ENCODE measurements at places on chromosomes 4 and X.

- no peak for ATAC-seq
Measured at GRCh38 chr4:17619416-17620105, 5.1 kb downstream of the MED28 start.

- peak; percentile 68 for ATAC-seq
Measured at GRCh38 chrX:154308108-154308946, 12.7 kb downstream of the TKTL1 start.

GRCh38 chr4:127309369-127310102 lies 323.2 kb upstream of the INTU start:
- no peak for ATAC-seq

DNA sequence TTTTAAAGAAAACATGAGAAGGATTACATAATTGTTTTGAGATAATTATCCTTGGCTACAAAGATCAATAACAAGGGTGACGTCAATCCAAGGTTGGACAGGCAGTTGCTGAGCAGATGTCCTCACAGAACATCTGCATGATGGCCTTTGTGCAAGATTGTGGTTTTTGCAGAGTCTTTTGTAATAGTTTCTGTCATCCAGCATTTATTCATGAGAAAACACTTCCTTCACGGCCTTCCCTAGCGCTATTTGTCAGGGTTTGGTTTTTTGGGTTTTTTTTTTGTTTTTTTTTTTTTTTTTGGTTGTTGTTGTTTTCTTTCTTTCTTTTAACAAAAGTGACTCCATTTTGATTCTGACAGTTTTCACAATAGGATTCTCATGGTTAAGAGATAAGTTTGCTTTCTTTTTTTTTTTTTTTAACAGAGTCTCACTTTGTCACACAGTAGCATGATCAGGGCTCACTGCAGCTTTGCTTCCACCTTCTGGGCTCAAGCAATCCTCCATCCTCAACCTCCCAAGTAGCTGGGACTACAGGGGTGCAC lies 31.5 kb upstream of the ELF2 start:
- no peak for ATAC-seq

DNA sequence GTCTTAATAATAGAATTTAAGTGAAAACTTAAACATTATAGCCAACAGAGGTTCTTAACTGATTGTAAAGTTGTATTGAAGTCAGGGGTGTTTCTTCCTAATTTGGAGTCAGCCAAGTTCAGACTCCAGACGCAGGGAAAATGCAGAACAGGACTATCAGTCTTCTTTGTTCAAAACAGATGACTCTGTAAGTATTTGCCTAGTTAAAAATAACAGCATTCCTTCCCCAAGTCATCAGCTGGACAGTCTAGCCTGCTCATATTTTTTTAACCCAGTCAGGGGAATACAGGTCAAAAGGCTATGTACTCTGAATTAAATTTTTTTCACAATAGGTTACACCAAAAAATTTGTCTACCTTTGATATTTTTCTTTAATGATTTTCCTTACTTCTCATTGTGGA lies 73.8 kb upstream of the DCLK2 start:
- no peak for ATAC-seq

- no peak for ATAC-seq
Measured at GRCh38 chrX:153491351-153491914, 3.3 kb upstream of the BGN start.

DNA sequence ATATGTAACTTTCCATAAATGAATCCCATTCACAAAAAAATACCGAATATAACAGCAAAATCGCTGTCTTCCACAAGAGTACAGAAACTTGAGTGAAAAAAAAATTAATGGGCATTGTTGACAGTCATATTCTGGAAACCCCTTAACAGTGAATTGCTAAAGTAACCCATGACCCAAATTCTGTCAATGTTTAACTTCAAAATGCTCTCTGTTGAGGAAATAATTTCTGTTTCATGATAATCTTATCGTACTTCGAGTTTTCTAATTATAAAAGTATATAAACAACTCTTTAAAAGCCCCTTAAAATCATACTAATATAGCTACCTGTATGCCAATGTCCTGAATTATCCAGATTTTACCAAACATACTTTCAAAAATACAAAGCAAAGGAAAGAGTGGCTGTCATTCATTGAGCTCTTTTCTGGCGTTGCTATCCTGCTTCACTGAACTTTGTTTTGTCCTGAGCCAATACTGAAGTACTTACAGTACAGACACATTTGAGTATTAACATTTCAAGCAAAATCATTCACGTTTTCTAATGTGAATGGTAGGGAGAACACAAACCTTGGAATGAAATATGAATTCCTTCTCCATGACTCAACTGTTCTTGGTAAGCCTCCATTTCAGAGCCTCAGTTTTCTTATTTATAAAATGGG lies 2.4 kb downstream of the XAGE3 start:
- ATAC-seq, result no peak

DNA sequence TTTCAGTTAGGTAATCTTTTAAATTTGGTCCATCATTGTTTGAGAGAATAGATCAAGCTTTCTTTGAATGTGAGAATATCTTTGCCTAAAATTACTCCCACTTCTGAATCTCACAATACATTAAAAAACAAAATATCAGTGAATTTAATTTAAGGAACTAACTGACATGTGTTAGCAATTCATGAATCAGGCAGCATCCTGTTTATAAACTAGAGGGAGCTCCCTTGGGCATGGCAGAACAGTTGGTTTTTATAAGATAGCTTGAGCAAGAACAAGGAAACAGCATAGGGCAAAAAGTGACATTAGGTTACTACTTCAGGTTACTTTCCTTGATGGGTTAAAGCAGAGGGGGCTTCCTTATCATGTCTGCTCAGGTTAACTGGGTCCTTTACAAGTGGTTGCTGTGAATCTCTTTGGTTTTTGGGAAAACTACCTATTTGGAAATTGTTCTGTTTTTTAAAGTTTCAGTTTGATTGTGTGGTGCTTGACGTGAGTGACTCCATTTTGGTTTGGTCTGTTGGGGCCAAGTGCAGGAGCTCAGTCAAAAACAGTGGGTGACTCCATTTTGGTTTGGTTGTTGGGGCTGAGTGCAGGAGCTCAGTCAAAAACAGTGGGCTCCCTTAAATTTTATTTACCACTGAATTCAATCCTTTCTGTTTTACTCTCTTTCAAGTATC lies 68.0 kb downstream of the PPEF2 start:
- no peak for ATAC-seq

- no peak for ATAC-seq
Measured at GRCh38 chrX:41350976-41351569, 17.1 kb downstream of the DDX3X start.

- ATAC-seq, result no peak
Measured at GRCh38 chrX:150012647-150013381, 74.5 kb upstream of the EOLA2 start.

- ATAC-seq, result no peak
Measured at GRCh38 chr4:114926583-114926982, 186.8 kb downstream of the NDST4 start.

DNA sequence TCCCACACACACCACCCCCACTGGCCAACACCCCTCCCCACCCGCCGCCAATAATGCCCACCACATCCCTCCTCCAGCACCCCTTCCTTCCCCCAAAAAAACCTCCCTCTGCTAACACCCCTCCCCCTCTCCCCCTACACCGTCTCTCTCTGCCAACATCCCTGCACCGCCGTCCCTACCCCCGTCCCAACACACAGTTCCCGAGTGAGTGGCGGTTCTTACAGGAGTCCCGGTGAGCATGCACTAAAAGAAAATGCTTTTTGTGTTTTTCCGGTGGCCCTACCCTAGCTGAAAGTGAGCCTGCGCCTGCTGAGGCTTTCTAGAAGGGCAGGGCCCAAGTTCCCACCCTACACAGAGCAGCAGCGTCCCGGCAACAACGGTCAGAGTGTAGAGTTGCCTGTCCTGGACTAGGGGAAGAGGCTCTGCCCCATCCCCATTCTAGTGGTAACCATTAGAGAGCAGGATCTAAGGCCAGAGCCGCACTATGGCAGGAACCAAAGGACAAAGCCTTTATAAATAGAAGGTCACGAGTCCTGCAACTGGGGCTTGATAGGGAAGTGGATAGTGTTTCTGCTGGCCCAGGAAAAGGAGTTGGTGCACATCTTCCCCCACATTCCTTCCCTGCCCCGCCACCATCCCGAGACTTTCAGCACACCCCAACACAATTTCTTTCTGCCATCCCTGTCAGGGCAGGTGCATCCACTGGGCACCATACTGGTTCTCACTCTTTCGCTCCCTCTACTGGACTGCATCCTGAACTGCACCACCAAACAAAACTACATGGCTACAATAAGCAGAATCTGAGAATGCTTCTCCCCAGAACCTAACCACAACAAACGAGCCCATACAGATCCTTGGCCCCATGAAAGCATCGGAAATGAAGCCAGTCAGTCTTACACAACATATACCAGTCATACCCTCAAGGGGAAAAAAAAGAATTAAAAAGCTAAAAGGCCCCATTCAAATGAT lies 78.1 kb upstream of the PAGE3 start:
- ATAC-seq, result no peak

DNA sequence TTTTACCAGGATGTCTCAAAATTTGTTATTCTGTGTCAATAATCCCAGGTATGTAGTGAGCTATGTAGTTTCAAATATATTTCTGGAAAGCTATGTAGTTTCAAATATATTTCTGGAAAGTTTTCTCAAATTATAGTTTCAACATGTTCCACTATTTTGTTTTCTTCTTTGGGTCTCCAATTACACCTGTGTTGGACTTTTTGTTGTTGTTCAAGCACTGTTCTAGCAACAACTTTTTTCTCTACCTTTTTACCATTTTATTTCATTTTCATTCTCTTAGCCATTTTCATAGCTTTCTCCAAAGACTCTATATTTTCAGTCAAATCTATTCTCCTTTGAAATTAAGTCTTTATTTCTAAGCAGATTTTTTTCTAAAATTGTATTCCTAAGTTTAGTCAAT lies 88.4 kb downstream of the LCORL start:
- no peak for ATAC-seq

DNA sequence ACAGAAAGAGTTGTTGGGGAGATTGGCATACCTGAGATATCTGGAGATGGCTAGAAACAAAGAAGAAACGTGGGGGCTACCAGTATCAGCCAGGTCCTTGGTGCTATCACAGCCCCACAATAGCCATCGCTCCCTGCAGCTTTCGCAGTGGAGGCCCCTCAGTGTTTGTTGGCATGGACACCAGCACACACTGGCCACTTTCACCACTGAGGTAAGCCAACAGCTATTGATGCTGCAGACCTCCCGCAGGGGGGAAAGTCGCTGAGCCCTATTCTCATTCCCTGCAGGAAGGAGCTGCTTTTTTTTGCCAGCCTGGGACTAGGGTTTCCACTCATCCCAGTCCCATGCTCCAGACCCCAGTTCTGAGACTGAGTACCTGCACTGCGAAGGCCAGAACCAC lies 879.2 kb upstream of the IGFBP7 start:
- no peak for ATAC-seq

- no peak for ATAC-seq
Measured at GRCh38 chrX:1451251-1451660, 1.5 kb downstream of the ASMTL start.

DNA sequence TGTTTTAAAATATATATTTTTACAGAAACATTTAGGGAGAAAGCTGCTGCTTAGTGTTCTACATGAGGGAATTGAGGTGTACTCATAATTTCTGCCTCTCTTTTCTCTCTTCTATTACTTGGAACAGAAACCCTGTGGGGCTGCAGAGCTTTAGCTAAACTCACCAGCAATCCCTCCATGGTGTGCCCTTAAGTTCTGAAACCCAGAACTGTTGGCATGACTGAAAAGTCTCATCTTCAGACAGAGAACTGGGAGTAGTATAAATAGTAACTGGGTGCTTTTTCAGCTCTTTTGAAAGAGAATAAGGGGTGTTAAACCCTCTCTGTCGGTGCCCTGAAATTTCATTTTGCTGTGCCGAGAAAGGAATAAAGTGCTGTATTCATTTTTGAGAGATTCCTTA lies 294.9 kb upstream of the BOD1L1 start:
- peak; percentile 73 for ATAC-seq

DNA sequence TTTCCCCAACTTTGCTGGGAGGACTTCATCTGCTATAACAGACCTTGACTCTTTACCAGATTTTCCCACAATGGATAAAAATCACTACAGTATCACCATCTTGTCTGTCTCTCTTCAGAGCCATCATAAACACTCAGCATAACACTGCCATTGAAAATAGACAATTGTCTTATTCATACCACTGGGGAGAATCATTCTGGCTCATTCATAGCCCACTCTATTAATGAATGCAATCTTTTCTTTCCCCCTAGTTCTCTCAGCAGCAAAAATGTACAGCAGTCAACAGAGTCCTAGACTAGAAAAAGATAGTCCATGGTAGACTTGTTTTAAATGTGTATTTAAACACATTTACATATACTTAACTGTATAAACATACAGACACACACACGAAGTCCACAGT lies 19.2 kb downstream of the SLC9A7 start:
- ATAC-seq, result no peak

DNA sequence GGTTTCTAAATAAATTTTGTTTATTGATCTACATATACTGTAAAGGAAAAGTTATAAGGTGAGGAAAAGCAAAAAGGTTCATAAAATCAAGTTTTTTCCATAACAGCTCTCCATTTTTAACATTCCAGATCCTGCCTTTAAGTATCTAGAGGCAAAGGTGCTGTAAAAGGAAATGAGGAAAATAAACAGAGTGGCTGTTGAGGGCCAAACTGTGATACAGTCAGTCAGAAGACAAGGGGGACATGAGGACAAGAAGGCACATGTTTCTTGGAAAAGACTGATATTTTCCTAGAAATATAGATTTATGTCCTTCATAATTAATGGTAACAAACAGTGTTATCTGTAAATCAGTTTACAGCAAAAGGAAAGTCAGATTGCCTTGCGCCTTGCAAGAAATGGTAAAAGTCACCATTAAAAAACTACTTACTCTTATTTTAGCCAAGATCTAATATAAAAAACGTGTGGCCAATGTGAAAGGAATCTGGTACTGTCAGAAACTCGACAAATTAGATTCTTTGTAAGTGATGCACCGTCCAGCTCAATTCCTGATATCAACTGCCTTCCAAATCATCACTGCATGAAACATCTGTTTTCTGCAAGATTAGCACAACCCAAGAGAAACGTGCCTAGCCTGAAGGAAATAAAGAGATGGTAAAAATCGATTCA lies 34.0 kb upstream of the VEGFD start:
- ATAC-seq, result no peak

- no peak for ATAC-seq
Measured at GRCh38 chr4:176270669-176271068, 1.6 kb upstream of the ASB5 start.

GRCh38 chrX:11678158-11678557 lies 12.4 kb upstream of the ARHGAP6 start:
- no peak for ATAC-seq

DNA sequence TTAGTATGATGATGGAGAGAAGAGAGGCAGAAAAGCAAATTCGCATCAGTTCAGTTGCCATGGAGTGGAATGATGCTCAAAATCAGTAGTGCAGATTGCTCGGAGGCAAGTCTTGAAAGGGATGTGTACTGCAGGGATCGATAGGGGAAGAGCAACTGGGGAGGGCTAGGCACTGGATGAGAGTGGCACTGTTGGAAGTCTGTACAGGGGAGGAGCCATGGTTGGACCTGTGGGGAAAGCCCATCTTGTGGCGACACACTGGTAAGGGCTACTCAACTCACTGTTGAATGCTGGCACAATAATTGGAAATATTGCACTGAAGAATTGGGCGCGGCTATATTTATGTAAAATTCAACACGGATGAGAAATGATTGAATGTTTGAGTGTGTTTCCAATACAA lies 1.2 kb downstream of the RAB9B start:
- ATAC-seq, result no peak
